NCI-H1417 treated with DMSO at 0.1 percent for 48 hours (cell line): ENCODE measurements at places on chromosomes 6 and 20.
A peak's percentile ranks its signal among the peaks of the same experiment; 100 is the strongest.

DNA sequence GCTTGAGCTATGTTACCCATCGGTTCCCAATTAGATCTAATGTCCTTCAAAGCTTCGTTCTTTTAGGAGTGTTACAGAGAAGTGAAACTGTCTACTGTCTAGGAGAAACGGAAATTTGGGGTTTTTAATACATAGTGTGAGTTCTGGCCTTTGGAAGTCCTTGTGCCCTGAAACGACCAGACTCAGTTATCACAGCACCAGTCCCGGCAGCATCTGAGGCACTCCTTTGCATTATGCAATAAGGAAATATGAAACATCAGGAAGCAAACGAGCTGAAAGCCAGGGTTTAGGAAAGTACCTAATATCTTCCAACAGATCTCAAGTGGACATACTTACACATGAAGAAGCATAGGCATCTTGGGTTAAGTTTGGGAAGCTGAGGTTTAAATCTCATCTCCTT, 61.8 kb upstream of the ADGRF1 start:
- no peak for DNase-seq

DNA sequence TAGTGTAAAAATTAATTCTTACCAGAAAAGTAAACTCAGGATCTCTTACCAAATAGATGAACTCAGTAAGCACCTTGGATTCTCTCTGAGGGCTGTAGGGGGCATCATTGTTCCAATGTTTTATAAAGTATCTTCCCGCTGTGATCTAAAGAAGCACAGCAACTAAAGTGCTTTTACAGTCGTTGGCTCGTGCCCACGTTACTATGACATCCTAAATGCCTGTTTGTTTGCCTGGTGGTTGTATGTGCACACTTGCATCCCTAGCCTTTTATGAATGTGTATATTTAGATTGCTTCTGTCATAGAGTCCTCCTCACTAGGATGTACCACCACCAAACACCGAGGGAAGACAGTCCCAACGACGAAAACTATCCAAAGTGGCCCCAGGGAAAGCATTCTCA, 34.5 kb downstream of the SLX4IP start:
- peak; percentile 51 for DNase-seq

DNA sequence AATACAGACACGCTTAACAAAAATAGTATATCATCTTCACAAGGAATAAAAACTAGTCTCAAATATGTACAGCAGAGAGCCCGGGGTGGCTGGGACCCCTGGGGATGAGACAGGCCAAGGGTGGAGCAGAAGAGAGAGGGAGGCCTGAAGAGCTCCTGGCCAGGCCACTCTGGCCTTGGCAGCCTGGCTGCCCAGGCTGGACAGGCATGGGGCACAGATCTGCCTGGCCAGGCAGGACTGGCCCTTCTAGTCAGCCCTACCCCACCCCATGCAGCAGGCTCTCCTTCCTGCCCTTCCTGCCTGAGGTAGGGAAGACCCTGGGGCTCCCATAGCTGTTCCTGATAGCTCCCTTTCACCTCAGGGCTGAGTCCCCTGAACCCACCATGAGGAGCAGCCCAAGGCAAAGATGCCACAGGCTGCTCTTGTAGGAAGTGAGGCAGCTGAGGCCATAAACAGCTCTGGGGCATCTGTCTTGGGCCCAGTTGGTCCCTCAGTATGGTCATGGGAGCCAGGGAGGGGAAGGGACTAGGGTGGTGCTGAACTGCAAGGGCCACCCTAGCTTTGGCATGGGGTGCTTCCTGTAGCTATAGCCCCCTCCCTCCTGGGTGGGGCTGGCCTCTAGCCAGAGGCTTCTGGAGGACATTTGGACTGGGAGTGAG, 27.1 kb downstream of the COX4I2 start:
- DNase-seq = no peak

DNA sequence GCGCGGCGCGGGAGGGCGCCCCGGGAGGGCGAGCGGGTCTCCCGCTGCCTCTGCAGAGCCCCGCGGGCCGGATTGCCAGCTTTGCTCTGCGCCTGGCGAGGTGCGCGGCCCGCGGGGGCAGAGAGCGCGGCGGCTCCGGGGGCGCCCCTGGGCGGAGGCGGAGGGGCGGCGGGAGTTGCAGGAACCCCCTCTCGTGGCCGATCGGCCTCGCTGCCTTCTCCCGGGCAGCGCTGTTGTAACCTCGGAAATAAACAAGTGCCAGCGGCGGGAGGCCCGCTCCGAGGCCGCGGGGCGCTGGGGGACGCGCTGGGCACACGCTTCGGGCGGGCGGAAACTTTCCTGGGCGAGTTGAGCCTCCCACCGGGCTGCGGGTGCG, 1.2 kb downstream of the CDH4 start:
- DNase-seq = no peak

- no peak for DNase-seq
Measured at GRCh38 chr6:109023356-109023925, 71.2 kb downstream of the SESN1 start.

GRCh38 chr6:75065523-75065922, 140.3 kb downstream of the COL12A1 start:
- no peak for DNase-seq

DNA sequence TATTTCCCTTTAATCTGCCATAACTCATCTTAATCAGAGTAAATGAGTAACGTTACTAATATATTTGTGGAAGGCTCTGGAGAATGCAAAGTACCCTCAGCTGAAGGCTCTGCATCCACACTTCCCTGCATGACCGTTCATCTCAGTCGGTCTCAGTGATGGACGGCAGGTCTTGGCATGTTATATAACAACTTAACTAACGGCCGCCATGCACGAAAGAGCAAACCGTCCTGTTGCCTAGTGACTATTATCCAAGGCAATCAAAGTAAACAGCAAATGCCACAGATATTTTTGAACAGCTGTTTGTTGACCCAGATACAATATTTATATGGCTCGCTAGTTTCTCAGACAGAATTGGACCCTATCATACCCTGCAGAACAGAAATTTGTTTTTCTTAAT, 194.9 kb upstream of the SMLR1 start:
- peak; percentile 39 for DNase-seq

- DNase-seq = peak; percentile 25
Measured at GRCh38 chr6:5995949-5996713, 10.6 kb downstream of the NRN1 start.

DNA sequence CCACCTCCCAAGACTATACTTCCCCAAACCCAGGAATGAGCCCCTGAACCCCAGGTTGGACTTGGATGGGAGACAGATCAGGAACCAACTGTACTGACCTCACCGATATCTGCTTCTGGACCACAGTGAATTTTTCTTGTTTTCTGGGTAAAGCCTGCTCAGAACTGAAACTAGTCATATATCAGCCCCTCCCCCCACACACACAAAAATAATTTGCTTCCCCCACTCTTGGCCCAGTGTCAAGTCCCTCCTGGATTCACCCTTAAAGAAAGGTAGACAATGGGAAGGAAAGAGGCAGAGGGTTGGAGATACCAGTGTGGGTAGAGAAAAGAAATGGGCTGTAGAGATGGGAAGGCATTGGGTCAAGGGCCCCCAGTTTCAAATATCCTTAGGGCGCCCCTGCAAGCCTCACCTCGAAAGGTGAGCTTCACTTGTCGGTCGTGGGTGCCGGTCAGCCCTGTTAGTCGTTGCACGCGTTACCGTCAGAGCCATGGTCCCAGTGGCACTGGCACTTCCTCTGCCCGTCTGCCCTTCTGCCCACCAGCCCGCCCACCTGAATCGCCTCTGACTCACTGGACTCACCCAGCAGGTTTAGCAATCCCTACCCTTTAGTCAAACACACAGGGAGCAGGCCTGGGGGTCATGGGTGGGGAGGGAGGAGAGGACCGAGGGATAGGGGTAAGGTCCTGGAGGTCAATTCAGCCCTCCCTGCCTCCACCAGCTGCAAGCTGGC, 8.5 kb upstream of the SPAG4 start:
- DNase-seq = no peak

DNA sequence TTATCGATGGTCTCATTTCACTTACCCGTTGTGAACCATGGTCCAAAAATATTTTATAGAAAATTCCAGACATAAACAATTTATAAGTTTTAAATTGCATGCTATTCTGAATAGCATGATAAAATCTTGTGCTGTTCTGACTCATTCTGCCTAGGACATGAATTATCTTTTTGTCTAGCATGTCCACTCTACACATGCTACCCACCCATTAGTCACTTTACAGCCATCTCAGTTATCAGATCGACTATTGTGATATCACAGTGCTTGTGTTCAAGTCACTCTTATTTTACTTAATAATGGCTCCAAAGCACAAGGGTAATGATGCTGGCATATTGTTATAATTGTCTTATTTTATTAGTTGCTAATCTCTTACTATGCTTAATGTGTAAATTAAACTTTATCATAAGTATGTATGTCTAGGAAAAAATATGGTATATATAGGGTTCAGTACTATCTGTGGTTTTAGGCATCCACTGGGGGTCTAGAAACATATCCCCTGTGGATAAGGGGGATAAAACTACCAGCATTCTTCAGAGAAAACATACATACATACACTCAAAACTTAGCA, 252.0 kb upstream of the HTR1E start:
- DNase-seq = no peak

DNA sequence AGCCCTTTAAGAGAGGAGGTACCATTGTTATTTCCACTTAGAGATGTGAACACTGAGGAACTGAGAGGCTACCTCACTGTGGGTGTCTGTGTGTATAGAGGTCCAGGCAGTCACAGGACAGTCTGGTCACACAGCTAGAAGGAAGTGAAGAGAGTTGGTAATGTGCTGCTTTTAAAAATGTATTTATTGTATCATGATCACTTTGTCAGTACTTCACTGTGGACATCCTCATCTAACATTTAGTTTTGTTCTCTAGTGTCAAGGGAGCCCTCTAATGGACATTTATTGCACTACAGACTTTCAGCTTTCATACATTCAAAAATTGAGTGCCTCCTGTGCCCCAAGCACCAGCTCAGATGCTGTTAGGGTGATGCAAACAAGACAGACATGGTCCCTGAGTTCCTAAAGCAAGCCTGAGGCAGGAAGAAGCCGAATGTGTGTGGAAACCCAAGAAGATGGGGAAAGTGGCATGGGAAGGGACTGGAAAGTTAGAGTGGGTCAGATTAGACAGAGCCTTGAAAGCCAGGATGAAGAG, 123.0 kb downstream of the SLC16A10 start:
- peak; percentile 4 for DNase-seq

GRCh38 chr6:159490298-159490937, 202.6 kb downstream of the SOD2 start:
- DNase-seq = no peak

- DNase-seq = no peak
Measured at GRCh38 chr20:61719691-61720347, 345.9 kb downstream of the TAF4 start.

DNA sequence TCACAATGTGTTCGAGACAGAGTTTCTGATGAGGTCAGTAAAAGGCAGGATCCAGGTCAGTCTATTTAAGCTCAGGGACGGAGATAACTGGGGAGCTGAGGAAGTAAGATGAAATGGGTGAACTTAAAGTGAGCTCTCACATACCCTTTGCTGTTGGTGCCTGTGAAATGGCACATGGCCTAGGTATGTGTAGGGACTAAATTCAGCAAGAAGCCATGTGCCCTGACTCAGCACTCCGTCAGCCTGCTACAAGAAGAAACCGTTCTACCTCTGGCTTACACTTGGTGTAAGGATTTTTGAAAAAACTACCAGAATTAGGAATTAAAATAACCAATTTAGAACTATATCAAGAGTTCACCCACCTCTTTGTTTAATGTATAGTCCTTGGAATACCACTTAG, 41.1 kb upstream of the TRDN start:
- DNase-seq = no peak

DNA sequence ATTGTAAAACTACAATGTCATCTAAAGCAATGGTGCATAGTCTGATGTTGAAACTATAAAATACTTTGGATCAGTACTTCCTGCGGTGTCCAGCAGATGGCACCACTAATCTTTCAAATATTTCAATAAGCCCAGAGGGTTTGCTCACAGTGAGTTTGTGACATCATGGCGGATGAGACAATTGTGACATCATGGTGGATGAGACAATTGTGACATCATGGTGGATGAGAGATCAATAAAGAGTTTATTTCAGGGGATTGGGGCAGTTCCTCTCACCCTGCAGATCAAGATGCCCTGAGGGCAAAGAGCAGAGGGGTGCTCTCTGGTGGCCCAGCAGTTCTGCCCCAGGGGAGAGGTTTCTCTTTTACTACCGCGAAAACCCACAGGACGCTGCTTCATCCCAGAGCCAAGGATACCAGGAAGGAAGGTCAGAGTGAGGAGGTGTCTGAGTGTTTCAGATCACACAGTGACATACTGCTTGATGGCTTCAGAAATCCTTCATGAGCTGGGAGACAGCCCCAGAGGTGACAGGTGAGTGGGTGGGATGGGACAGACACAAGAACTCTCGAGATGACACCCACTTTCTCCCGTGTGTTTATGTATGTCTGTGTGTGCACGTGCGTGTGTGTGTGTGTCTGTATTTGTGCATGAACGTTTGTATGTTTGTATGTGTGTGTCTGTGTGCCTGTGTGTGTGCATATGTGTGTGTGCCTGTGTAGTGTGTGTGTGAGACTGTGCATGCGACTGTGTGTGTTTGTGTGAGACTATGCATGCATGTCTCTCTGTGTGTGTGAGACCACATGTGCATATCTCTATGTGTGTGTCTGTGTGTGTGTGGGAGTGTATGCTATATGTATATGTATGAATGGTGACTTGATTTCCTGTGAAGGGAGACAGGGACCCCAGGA, 7.3 kb upstream of the ULBP2 start:
- no peak for DNase-seq

DNA sequence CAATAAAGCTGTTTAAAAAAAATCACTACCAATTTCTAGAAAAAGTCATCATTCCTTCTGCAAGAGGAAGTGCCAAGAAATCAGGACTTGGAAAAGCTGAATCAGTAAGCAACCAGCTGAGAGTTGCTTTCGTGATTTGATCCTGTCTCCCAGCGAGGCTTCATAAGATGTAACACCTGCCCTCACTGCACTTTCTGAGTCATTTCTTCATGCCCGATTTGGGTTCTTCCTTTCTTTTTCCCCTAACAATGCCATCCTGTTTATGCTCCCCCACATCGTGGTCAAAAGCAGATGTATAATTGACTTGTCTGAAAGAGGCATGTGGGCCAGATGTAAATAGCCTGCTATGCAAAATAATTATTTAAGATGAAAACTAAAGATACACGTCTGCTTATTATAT, 52.1 kb downstream of the RIPOR2 start:
- DNase-seq = no peak

DNA sequence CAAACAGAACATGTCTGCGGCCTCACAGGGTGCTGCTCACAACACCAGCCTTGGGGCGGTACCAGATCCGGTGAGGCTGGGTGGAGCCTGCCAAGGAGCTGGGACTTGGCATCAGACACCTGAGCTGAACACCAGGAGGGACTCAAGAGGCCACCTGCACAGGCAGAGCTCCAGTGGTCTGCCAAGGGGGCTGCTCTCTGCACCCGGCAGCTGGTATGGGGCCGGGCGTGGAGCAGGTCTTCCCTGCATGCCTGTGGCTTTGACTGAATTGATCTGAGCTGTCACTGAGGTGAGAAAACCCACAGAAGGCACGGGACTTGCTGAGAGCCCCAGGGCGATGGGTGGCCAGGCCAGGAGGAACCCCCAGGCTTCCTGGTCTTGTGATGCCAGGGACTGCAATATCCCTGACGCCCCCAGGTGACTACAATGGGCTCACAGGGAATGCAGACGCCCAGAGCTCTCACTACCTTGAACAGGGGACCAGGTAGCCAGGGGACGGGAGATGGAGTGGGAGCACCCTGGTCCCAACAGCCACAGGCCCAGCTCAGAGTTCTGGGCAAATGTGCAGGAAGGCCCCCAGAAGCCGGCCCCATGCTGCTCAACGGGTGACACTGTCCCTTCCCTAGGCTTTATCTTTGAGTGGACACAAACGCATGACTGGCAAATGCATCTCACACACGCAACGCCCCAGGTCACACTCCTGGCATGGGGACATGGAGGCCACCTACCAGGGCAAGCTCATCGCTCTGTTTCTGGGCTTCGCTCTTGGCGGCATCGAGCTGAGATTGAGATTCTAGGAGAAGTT, 48.2 kb downstream of the DSTN start:
- DNase-seq = no peak
